ENCODE measurements at places on chromosomes 6 and 20. TPM values are rescaled to one million over a fixed set of nuclear protein-coding genes. Genes with fewer than 3 reads are reported as not detected.

- no peaks in the 10 kb centered on the region for H3K36me3 ChIP-seq
- H3K27me3 ChIP-seq: no peaks in the 10 kb centered on the region
- H3K4me3 ChIP-seq: no peak overlapping the region
- H3K27ac ChIP-seq: no peak overlapping the region
Measured at GRCh38 chr6:103722683-103723082, 1137.0 kb downstream of the HACE1 start.

DNA sequence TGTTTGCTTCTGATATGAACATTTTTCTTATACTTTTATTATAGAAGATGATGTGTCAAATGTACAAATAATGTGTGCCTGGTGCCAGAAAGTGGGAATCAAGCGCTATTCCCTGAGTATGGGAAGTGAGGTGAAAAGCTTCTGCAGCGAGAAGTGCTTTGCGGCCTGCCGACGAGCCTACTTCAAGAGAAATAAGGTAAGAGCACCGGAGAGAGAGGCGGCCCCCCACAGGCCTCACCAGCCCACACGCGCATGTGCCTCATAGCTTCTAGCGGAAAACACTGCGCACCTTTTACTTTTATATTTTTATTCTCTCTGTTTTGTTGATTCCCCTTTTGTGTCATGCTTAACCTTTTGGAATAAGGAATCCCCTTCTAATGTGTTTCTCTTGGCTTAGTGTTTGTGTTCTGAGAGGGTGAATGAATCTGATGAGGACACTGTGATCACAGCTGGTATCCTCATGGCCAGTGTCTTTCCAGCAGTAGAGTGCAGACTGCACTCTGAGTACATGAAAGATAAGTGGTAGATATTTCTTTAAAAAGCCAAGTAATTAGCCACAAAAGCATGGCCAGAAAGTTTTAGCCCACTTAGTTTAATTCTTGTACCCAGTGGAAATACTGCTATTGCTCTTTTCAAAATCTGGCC lies 43.6 kb downstream of the SOBP start:
- no peaks in the 10 kb centered on the region for H3K4me1 ChIP-seq
- H3K4me3 ChIP-seq: no peak overlapping the region
- H3K36me3 ChIP-seq: no peaks in the 10 kb centered on the region
- no peaks in the 10 kb centered on the region for H3K27me3 ChIP-seq
- no peak for DNase-seq
- H3K27ac ChIP-seq: no peak overlapping the region

The NKX2-4 gene
- not detected for total RNA-seq

The DPPA5 gene
- not detected for total RNA-seq

DNA sequence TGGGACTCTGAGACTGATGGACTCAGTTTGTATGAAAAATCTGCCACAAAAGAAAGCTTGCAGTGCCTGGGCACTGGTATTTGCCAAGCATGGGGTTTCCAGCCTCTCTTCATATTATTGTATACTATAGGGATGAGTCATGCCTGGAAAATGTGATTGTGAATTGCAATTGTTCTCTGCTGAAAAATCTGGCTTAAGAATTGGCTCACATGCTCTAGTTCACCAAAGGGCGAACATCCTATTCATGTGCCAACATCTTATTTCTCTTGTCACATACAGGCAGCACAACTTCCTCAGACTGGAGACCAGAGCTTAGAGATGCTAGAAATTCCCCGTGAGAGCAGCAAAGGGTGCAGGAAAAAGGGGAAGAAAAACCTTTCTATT lies 103.6 kb upstream of the KCNK16 start:
- H3K4me1 ChIP-seq: no peaks in the 10 kb centered on the region
- no peak for DNase-seq
- H3K4me3 ChIP-seq: no peak overlapping the region

- H3K4me1 ChIP-seq: no peaks in the 10 kb centered on the region
- no peak overlapping the region for H3K4me3 ChIP-seq
Measured at GRCh38 chr6:157625764-157626163, 197.3 kb upstream of the SNX9 start.

The CRISP2 gene
- total RNA-seq: 2.7 TPM

DNA sequence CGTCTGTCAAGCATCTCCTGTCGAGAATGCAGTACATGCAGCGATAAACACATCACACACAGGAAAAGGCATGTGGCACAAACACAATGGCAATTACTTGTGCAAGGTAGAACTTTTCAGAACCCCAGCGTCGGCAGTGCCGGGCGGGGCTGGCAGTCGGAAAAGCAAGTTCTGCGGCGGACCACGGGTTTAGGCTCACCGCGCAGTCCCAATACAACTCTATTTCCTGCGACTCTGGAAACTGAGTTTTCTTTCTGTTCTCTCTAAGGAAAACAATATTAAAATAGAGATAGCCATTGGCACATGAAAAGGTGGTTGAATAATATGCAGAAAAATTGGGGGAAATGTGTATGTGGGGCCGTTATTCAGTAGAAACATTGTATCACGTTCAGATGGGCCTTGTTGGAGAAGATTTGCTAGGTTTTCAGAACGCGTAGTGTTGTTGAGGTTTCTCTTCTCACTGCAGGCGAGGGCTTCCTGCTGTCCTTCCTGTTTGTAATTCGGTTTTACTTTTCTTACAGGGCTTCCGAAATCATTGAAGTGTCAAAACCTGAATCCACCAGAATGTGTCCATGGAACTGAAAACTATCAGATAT lies 369.5 kb downstream of the THBS2 start:
- no peak overlapping the region for H3K27ac ChIP-seq
- no peak for DNase-seq
- no peaks in the 10 kb centered on the region for H3K4me1 ChIP-seq

GRCh38 chr6:25959890-25960536 lies 2.6 kb upstream of the TRIM38 start:
- no peak overlapping the region for H3K4me3 ChIP-seq
- no peaks in the 10 kb centered on the region for H3K27me3 ChIP-seq
- H3K4me1 ChIP-seq: peaks cover 13% of the 10 kb centered on the region
- no peak for DNase-seq
- H3K36me3 ChIP-seq: no peaks in the 10 kb centered on the region

GRCh38 chr6:87088076-87088475 lies 6.8 kb downstream of the CGA start:
- no peaks in the 10 kb centered on the region for H3K4me1 ChIP-seq
- H3K27ac ChIP-seq: no peak overlapping the region
- no peak for DNase-seq
- H3K27me3 ChIP-seq: no peaks in the 10 kb centered on the region
- H3K4me3 ChIP-seq: no peak overlapping the region

The AGER gene
- 70.6 TPM for total RNA-seq

DNA sequence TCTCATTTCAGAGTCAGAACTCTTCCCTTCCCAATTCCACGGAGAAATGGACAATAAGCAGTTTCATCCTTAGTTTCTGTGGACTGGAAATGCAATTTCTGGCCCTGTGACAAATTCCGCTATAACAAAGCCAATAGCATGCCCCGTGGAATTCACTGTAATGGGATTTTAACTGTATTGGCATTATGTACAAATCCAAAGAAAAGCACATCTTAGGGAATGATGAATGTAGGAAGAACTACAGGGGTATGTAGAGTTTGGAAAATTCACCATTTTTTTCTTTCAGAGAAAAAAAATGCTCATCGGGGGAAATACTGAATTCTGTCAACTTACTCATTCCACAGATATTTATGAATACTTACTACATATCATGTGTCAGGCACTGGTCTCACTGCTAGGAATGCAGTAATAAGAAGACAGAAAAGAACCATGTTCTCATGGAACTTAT lies 43.5 kb downstream of the KIF6 start:
- no peak for DNase-seq
- no peaks in the 10 kb centered on the region for H3K4me1 ChIP-seq
- no peak overlapping the region for H3K4me3 ChIP-seq
- H3K27ac ChIP-seq: no peak overlapping the region
- H3K27me3 ChIP-seq: no peaks in the 10 kb centered on the region

The TFAP2B gene
- total RNA-seq: not detected

The ANKRD6 gene
- total RNA-seq: 50.6 TPM

DNA sequence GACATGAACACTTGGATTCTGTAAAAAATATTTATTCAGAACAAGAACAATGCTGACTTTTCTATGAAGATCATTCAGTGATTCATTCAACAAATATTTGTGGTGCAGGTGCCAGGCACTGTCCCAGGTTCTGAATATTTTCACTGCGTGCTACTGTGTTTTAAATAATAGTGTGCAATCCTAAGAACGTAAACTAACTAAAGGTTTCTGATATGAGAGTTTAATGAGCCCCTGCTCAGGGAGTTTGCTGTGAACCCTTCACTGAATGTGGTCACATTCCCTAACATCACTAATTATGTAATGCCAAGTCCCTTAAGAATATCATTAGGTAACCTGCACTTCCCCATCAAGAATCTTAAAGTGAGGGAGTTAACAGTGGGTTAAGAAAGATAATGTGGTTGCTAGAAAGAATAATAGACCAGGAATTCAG lies 1.7 kb upstream of the TMEM170B start:
- no peak overlapping the region for H3K4me3 ChIP-seq
- peaks cover 7% of the 10 kb centered on the region for H3K4me1 ChIP-seq
- no peaks in the 10 kb centered on the region for H3K36me3 ChIP-seq
- DNase-seq: no peak

GRCh38 chr6:10030942-10031537 lies 383.8 kb downstream of the TFAP2A start:
- no peak for DNase-seq
- no peaks in the 10 kb centered on the region for H3K36me3 ChIP-seq
- H3K27me3 ChIP-seq: no peaks in the 10 kb centered on the region
- peaks cover 10% of the 10 kb centered on the region for H3K4me1 ChIP-seq

All from thyroid gland (tissue), 4 donors.